Stimulated activated CD4-positive, alpha-beta T cell treated with anti-CD3 and anti-CD28 coated beads, Interleukin-4, amount 100 ng/mL, for 4 hours (primary cell): ENCODE measurements at places on chromosomes 16 and 17.
A peak's percentile ranks its signal among the peaks of the same experiment; 100 is the strongest.

- no peak for DNase-seq
Observed at GRCh38 chr17:12605222-12605621, 60.5 kb upstream of the MYOCD start.

GRCh38 chr16:3798838-3799237, 81.5 kb upstream of the TRAP1 start:
- no peak for DNase-seq

- DNase-seq = no peak
Observed at GRCh38 chr17:2883544-2884213, 87.4 kb downstream of the RAP1GAP2 start.

- no peak for DNase-seq
Observed at GRCh38 chr17:15469260-15469659, 1.8 kb upstream of the CDRT4 start.

GRCh38 chr16:77191259-77191969, 424 bp downstream of the MON1B start:
- DNase-seq = peak; percentile 18

GRCh38 chr17:83128306-83129240, 49.2 kb downstream of the METRNL start:
- no peak for DNase-seq

DNA sequence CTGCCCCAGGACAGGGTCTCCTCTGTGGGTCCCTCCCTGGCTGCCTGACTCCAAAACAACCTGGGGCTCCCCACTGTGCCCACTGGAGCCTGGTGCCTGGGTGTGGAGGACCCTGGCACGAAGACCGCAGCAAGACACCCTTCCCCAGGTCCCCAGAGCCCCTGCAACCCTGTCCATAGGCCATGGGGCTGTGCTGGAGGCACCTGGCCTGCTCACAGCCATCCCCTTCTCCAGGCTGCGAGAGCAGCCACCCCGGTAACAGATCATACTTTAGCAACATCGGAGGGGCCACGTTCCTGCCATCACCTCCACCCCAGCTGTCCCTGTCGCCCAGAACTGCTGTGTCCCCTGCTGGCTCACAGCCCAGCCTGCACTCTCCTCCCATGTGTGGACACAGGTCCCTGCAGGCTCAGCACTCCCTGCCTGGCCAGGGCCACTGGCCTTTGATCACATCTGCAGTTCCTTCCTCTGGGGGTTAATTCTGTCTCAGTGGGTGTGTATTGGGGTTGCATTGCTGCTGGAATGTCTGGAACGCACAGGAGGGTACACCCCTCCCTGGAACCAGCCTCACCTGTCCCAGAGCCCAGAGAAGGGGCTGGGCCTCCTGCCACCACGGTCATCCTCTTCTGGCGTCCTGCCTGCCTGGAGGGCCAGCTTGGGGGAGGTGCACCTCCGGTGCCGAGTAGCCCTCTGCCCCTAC, 12.2 kb downstream of the PPL start:
- no peak for DNase-seq

DNA sequence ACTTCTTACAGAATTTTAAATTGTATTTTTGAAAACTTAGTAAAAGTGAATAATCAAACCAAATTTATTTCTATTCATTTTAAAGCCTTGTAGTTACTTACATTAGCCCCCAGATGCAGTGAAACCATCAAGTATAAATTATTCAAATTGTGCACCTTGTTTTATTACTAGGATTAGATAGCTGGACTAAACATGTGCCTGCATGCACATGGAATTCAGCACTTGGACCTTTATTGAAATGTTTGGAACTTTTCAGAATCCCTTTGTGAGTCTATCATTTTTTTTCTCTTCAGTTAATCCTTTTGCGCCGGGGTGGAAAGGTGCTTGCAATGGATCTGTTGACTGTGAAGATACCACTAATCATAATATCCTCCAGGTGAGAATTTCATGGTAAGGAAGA, 4.7 kb downstream of the ZPBP2 start:
- DNase-seq = no peak

GRCh38 chr16:4904942-4905615, 31.9 kb downstream of the PPL start:
- DNase-seq = no peak

GRCh38 chr17:70563281-70563820, 394.0 kb downstream of the KCNJ2 start:
- DNase-seq = no peak

- DNase-seq = no peak
Observed at GRCh38 chr17:50129353-50129727, 620 bp downstream of the SAMD14 start.

- DNase-seq = no peak
Observed at GRCh38 chr17:29571883-29572681, 3.6 kb downstream of the TP53I13 start.
